Ammon's horn (tissue), 1 donor: ENCODE measurements at places on chromosomes 2 and 18.

DNA sequence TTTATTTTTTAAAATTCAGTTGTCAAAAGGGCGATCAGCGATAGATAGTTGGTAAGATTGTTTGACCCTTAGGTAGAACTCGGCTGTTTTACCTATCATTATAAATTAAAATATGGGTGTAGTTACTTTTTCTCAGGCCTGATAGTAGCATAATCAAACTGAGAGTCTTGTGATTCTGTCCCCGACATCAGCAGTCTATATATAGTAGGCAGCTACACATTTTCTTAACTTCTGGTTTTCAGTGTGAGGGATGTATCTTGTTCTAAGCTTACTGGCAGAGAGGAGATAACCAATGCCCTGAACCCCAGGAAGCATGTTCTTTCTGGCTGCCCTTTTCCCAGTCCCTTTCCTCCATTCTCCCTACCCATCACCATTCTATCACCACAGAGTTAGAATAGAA lies 56.6 kb downstream of the XRCC5 start:
- DNase-seq = no peak

GRCh38 chr18:70645971-70646370 lies 357.1 kb downstream of the SOCS6 start:
- no peak for DNase-seq

DNA sequence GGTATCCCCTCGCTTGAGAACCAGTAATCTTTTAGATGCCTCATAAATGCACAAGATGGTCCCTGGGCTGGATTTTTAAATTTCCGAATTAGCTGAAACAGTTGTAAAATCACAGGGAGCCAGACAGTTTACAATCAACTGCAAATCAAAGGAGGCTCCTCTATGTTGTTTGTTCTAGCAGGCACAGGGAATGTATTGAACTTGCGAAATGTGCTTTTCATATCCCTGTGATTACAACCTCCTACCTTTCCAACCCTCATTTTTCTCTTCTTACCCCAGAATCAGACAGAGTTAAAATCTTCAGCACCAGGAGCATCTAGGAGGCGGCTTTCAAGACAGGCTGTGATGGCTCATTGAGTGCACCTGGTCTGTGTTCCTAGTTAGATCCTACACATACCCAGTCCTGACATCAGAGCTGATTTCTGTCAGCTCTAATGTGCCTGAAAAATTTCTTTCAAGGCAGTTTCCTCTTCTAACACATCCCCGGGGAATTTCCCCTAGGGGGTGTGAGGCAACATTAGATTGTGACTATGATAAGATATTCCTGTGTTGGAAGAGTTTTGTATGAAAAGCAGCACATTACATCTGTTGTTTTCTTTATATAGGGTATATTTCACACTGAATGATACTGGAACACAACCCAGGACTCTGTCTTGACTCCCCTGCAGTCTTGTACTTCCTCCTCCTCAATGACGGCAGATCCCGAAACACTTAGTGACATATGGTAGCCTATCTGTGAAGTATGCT lies 17.9 kb upstream of the CAVIN2 start:
- peak; percentile 57 for DNase-seq

DNA sequence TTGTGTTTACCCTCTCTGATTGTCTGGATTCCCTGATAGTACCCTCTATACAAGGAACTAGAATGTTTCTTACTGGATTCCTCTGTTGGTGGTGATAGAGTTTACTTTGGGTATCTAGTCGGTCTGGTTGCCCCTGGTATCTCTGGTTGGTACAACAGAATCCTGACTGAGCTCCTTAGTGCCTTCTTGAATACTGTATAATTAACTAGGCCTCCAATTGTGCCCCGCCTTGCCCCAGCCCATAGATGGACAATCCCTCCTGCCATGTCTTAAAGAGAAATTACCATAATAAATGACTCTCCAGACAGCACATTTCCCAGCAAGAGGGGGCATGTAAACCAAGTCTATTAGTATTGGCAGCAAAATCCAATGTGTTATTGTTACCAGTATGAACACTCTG lies 2.3 kb downstream of the SCN1A start:
- no peak for DNase-seq

- no peak for DNase-seq
Measured at GRCh38 chr2:142944264-142944663, 66.8 kb downstream of the KYNU start.

DNA sequence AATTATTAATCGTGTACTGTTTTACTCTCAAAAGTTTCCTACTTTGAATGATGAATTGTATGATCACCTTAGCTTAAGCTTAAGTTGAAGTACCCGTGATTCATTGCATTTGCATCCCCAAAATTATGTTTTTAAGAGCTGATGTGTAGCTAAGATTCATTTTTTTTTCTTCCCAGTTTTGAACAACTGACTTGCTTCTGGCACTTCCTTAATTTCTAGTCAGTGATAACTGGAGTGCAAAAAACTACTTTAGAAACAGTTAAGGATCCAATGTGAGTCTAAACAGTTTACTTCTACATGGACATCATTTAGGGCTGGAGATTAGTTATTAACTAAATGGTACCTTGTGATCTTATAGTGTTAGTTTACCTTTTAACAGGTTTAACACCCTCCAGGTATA lies 124.0 kb upstream of the CAVIN2 start:
- no peak for DNase-seq

GRCh38 chr2:46311651-46312223 lies 14.5 kb downstream of the EPAS1 start:
- no peak for DNase-seq

DNA sequence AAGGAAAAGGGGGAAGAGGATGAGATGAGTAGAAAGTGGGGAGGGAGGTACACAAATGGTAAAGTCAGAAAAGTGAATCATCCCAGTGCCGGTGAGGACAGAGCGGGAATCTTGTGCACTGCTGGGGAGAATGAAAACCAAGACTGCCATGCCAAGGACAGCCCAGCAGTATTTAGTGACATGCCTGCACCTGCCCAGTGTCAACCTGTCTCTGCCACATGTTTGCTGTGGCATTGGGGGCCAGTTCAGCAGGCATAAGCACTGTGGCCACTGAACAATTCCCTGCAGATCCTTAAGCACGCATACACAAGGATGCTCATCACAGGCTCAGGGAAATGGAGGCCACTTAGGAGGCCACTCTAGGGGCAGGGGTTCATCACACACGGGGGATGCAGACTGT lies 5.2 kb upstream of the KCNK3 start:
- DNase-seq = no peak

GRCh38 chr18:24504401-24504800 lies 44.0 kb downstream of the HRH4 start:
- no peak for DNase-seq

GRCh38 chr2:33573657-33574056 lies 25.4 kb downstream of the FAM98A start:
- DNase-seq = no peak

DNA sequence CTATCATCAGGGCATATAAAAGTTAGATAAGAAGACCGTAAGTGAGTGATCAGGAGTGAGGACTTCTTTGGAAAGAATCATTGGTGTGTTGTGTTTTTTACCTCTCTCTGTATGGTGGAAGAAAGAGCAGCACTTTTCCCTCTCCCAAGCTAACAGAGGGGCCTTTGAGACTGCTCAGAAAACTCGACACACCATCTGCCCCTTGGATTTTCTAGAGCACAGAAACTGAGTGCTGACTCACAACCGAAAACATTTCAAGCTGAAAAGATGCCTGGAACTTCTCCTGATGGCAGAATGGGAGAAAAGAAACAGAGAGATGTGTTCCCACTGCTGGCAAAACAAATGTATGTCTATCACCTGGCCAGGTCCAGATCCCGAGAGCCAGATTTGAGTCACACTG lies 156.6 kb downstream of the DNAH7 start:
- DNase-seq = peak; percentile 33

- DNase-seq = peak; percentile 49
Measured at GRCh38 chr2:222844323-222844722, 16.5 kb upstream of the ACSL3 start.

- DNase-seq = no peak
Measured at GRCh38 chr2:10778724-10779115, 33.9 kb downstream of the PDIA6 start.

DNA sequence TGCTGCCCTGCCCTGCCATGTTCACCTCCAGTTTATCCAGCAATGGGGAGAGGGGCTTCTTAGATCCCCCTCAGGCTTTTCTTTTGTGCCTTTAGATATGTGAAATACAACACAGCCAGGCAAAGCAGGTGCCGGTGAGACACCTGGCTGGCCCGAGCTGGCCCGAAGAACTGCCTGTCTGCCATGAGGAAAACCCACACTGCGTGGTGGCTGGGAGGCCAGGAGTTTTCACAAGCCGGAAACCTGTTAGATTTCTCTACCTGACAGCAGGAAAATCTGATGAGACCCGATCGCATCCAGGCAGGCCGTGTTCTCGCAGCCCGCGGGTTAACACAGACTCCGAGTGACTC lies 5.7 kb upstream of the GAL3ST2 start:
- no peak for DNase-seq

DNA sequence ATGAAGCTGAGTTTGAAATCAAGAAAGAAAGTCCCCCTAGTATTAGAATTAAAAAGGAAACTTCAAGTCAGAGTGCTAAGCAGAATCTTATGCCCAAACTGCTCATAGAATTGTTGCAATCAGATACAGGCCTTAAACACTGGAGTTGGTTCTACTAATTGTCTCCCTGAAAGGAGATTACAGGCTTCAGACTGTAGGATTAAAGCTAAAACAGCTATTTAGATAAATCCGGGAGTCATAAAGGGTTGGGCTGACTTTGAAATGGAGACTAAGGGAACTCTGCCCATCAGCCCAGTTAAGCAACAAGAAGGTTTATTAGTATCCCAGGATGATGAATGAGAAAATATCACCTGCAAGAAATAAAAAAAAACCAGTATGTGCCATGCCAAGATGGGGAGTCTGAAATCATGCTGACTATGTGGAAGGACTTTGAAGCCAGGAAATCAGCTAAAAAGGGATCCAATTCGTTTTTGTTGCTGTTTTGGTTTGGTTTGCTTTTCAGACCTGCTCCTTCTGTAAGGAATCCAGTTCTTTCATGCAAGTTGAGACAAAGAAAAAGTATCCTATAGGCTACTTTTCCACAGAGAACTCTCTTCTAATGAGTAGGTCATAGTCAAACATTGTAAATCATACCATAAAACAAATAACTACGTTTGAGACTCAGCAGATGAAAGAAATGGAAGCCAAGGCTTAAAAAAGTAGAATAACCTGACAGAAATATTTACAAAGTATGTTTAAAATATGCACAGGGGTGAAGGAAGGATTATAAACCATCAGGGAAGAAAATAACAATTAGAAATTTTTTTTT lies 37.6 kb upstream of the MSTN start:
- DNase-seq = no peak

DNA sequence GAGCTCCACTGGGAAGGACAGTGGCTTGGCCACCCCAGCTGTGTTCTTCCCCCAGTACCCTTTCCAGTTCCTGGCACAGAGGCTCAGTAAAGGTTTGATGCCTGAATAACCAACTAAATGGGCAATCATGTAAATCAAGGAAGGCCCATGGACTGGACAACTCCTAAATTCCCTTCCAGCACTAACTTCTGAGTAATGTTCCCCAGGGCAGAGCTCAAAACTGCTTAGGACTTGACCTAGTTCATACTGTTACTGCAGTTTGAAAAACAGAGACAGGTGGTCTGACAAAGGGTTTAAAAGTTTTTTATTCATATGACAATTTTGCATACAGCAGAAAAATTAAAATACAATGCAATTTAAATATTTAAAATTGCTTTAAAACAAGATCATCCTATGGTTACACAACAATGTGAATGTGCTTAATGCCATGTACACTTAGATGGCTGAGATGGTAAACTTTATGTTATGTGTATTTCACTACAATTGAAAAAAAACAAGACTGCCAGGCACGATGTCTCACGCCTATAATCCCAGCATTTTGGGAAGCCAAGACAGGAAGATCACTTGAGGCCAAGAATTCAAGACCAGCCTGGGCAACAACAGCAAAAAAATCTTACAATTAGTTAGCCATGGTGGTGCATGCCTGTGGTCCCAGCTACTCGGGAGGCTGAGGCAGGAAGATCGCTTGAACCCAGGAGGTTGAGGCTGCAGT lies 26.2 kb downstream of the PCBP1 start:
- no peak for DNase-seq

DNA sequence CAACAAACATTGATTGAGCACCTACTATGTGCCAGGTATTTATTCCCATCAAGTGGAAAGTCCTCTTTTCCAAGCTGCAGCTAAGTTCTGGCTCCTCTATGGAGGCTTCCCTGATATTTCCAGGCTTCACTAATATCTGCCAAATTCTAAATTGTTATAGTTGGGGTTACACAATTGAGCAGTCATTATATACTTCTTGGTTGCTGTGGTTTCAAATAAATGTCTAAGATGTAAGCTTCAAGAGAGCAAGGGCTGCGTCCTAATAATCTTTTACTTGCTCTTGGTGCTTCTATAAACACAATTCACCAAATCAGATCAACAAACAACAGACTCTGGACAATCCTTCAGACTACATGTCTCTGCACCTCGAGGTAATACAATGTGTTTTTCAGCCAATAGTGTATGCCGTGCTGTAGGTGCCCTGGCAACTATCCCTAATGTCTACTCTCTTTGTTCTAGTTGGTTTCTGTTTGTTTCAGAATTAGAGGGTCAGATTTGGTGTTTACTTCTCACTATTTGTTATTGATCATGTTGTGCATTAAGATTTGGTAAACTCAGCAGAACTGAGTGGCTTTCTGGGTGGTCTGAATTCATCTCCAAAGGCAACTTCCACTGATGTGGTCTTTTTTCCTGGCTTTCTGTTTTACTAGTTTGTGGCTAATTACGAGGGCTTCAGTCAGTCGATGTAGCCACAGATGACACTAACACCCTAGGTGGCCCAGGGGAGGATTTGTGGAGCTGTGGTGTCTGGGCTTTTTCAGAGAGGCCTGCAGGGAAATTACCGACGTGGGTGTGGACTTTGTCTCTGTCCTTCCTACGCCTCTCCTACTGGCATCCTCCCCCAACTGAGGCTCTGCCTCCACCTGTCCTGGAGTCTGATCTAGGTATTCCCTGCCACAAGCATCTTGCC lies 50.4 kb downstream of the CDCA7 start:
- no peak for DNase-seq

DNA sequence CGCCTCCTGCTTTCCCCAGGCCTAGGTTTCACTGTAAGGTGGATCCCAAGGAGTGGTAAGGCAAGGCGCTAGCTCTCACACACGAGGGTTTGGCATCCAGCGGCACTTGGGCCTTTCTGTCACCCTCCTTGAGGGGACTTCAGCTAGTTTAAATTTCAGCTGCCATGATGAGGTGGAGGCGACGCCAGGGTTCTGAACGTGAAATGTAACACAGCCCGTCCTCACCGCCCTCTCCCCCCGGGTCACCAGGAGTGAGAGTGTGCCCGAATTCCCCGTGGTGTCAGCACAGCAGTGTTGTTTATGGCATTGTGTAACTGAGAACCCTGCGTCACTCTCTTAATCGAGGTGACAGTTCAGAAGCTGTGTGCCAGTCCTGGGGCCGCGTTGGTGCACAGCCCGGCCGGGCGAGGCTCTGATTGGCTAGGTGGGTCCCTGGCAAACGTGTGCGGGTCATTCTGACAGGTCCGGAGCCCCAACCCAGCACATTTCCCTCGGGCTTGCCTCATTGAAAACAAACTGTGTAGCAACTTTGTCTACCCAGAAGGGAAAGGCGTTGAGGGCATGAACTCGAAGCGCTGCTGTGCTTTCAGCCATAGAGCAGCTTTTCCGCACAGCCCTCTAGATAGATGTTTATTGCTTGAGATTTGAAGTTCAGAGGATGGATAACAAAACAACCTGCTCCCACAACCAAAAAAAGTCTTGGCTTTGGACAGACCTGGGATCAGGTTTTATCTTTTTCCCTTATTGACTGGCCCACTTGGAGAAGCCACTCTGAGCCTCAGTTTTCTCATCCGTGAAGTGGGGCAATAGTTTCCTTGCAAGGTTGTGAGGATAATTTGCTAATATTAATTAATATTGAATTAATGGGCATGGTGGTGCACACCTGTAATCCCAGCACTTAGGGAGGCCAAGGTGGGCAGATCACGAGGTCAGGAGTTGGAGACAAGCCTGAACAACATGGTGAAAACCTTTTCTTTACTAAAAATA lies 4.9 kb downstream of the CIDEA start:
- DNase-seq = no peak
